ENCODE measurements at places on chromosomes 3 and 15.

DNA sequence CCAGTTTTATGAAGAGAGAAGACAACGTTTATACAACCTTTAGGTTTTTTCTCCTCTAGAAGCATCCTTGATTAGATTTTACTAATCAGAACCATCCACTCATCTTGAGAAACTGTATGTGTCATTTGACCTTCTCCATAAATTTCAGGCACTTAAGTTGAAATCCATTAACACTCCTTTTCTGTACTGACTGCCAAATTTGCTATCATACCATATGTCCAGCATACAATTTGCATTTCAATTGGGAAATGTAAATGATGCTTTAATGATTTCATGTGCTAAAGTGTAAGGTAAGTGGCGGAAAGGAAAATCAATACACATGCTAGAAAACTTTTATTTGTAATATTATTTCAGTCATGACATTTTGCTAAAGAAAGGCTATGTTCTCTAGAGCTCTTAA is 731.6 kb downstream of the GBE1 start:
- DNase-seq: no peak

DNA sequence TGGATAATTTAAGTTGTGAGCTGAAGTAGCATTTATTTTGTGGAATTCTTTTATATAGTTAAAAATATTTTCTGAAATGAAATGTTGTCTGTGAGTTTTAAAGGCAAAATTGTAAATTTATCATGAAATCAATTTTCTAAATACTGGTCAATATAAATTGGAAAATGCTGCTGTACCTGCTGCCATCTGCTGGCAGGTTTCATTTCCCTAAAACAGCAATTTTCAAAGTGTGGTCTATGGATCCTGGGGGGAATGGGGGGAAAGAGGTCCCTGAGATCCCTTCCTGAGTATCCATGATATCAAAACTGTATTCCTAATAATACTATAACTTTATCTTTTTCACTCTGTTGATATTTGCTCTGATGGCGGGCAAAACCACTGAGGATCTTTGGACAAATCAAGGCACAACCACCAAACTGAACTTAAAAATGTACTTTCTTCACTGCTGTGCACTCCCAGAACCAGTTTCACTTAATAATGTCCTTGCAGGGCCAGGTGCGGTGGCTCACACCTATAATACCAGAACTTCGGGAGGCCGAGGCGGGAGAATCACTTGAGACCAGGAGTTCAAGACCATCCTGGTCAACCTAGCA is 17.2 kb upstream of the CCR4 start:
- no peak for DNase-seq

DNA sequence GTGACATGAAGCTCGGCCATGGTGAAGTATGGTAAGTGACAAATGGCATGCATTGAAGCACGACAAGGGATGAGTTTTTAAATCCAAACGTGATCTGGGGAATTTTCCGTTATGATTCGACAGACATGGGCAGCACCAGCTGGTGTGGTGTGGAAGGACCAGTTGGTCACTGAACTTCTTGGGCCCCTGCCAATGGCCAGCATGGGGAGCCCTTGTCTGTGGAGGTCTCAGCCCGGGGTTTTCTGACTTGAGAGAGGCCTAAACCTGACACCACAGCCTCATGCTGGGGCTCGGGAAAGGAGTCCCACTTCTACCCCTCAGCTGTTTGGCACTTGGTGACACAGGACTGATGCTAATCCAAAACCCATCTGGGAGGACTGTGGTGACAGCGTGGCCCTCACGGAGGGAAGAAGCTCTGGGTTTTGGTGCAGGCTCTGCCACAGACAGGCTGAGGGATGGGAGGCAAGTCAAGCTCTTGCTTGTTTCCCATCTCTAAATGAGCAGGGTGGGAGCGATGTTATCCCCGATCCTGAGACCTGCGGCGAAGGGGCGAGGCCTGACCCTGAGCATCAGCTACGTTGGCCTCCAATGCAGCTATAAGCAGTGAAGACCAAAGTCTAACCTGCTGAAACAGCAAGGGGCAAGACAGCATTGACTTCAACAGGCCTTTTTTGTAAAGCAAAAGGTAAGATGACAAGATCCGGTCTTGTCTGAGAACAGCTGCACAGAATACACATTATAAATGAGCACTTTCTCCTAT is 69.5 kb downstream of the ATP1B3 start:
- DNase-seq: no peak

DNA sequence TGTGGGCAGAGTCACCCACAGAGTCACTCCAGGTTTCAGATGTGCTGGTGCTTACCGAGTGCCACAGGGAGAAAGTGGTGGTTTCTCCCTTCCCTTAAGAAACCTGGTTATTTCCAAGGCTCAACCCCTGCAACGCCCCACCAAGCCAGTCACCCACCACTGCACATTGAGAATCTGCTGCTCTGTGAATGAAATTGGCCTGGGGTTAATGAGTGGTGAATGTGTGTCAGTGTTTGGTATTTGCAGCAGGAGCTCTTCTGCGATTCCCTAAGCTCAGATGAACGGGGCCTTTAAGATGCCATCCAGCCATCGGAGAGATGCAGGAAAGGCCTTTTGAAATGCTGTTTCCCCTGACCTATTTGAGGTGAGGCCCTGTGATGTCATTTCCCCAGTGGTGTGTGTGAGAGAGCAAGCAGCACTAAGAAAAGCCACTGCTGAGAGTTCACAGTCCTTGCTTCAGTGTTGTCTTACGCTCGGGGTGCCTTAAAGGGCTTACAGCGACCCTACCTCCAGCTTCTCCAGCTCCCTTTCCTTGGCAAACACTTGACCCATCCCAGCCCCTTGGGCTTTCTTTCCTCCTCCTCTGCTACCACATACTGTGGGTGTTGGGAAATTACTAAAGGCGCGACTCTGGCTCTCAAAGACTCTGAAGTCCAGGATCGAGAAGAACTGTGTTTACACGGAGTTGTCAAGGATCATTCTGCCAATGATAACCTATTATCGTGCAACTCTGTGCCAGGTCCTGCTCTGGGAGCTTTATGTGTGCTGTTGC is 68.9 kb downstream of the SMAD3 start:
- no peak for DNase-seq

GRCh38 chr3:106176734-106177133 is 307.9 kb upstream of the CBLB start:
- DNase-seq: no peak

DNA sequence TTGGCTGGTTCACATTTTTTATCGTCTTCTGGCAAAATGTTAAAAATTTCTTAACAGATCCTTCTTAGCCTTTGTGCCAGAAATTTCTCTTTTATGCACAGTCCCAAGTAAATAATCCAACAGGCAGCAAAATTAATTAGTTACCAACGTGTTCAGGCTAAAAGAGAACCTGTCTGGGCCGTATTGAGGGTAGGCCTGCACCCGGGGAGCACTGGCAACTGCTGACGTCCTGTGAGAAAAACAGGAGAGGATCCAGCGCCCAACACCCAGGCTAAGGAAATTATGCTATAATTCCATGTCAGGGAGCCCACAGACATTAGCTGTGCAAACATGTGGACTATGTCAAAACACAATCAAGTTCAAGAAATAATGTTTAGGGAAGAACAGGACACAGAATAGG is 30.7 kb upstream of the CSTA start:
- DNase-seq: no peak

DNA sequence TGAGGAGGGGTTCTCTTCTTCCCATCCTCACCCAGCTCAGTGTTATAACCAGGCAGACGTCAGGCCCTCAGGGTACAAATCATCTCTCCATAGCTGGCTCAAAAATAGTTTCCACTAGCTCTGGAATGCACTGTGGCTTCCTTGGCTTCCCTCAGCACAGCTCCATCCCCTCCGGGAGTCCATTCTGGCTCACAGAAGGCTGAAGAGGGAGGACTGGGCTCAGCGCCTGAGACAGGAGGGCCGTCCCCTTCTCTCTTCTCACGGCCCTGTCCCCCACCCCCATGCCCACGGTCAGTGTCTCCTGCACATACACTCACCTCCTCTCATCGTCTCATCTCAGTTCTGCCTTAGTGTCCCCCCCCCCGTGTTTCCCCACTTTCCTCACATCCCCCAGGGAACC is 50.1 kb downstream of the UMPS start:
- no peak for DNase-seq

GRCh38 chr15:48759921-48760320 is 50.9 kb downstream of the CEP152 start:
- no peak for DNase-seq

DNA sequence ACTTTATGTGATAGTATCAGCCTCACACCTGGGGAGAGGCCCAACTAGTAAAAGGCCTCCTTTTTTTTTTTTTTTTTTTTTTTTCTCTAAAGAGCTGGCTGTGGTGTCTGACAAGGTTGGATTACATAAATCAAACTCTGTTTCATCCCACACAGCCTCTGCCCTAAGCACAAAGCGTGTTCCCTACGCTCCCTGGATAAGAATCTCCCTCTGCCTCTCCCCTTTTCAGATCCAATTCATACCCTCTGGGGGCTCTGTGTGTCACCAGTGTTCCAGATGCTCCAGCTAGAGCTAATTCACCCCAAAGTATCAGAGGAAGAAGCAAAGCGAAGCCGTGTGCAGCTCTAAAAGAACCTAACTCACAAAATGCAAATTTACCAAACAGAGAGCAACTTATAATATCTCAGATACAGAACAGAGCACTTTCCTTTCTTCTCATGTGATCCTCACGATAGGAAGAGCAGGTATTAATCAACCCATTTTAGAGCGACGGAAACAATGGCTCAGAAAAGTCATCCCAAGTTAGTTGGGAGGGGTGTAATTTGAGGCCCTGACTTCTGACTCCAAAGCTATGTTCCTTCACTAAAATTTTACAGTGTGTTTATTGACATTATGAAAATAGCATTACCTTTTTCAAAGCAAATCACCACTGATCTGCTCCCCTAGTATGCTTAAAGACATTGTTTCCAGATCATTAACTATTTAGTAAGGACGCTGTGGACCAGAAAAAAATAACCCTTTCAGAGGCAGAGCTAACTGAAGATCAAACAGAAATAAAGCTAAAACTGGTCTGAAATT is 12.4 kb downstream of the BMF start:
- DNase-seq: no peak

DNA sequence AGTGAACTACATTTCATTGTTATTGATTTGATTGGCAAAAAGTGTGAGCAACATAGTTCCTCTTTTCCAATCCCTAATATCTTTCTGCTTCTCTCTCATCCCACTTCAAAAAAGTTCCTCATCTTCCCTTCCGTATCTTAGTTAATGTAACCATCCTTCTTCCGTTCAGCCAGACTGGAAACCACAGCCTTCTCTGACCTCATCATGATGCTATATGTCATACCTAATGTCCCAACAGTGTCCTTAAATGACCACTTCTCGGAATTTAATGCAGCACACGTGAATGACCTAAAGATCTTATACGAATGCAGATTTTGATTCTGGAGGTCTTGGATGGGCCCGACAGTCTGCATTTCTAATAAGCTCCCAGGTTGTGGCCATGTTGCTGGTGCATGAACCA is 320.3 kb upstream of the SATB1 start:
- DNase-seq: no peak

DNA sequence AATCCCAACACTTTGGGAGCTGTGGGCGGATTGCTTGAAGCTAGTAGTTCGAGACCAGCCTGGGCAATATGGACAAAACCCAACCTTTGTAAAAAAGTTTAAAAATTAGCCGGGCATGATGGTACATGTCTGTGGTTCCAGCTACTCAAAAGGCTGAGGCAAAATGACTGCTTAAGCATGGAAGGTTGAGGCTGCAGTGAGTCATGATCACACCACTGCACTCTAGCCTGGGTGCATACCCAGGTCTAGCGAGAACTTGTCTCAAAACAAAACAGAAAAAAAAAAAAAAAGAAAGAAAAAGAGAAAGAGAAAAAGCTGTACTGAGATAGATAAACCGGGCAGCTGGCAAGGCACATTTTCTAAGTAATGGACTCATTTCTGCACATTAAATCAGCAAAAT is 10.6 kb downstream of the ARPP19 start:
- DNase-seq: no peak

GRCh38 chr15:66886241-66886675 is 179.1 kb upstream of the SMAD3 start:
- DNase-seq: no peak

GRCh38 chr3:138332472-138333073 is 2.9 kb upstream of the NME9 start:
- no peak for DNase-seq

GRCh38 chr15:44468709-44469385 is 41.4 kb downstream of the CTDSPL2 start:
- DNase-seq: no peak

DNA sequence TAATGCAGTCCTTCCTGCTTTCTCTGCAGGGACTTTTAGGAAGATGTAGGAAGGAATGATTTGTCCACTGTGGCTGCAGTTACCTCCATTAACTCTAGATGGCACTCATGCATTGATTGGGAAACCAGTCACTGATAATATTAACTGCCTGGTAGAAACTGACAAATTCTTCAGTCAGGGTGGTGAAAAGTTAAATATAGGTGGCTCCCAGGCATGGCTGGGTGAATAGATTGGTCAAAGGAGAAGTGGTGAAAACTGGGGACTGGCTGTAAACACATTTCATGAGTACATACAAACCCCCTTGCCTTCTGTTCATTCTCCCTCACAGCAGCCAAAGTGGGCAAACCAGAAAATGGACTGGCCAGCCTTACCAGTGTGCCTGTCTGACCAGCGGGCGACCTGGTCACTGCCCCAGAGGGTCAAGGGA is 333.4 kb downstream of the THSD4 start:
- DNase-seq: peak; percentile 4

DNA sequence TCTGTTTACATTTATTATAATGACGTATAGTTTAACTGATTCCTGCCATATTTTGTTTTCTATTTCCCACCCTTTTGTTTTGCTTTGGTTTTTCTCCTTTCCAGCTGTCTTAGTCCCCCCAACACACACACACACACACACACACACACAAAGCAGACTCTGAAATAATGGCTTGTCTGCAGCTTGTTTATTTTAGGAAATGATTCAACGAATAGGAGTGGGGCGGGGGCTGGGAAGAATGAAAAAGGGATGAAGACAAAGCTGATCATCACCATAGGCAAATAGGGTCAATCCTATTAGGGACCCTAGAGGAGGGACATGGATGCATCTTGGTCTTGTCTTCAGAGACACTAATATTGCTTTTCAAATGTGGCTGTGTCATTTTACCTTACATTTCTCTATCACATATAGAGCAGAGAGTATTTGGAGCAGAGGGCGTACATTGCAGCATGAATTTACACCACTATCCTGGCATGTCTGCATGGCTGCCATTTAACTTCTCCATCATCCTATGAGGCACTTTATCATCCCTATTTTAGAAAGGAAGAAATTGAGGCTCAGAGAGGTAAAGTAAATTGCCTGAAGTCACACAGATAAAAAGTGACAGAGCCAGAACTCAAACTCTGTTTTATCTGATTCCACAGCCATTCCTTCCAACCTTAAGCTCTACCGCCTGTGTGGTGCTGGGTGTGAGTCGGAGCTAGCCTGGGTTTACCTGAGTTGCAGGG is 147.2 kb upstream of the TPM1 start:
- DNase-seq: no peak

- no peak for DNase-seq
Observed at GRCh38 chr15:100055821-100056220, 286.0 kb downstream of the ADAMTS17 start.
